ENCODE measurements at places on chromosomes 6 and 20. TPM values are rescaled to one million over a fixed set of nuclear protein-coding genes. Genes with fewer than 3 reads are reported as not detected.

Gene LRRC1
- 10.1 TPM for total RNA-seq

GRCh38 chr6:20153194-20153593, 59.1 kb downstream of the MBOAT1 start:
- DNase-seq, result no peak

GRCh38 chr20:59159493-59160376, 3.9 kb upstream of the ZNF831 start:
- DNase-seq, result no peak

GRCh38 chr20:63495741-63496595, 2.9 kb downstream of the EEF1A2 start:
- no peak for DNase-seq

Gene PPIL6
- total RNA-seq, result 2.9 TPM

Gene RIPOR2
- 29.2 TPM for total RNA-seq

DNA sequence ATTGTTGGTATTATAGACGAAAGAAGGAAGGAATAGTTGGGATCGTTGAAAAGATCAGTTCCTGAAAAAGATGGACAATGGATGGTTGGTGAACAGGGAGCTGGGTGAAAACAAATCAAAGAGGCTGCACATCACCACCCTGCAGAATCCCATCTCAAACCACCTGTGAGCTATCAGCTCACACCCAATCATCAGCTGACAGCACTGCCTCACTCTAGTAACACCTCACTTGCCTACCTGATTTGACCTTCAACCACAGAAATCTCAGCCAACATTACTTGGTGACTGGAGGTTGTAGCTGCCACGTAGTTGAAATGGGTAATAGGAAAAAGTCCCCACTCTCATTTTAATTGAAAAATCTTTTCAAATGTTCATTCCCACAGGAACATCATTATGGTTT, 101.8 kb upstream of the DST start:
- DNase-seq, result no peak

Gene BTN1A1
- total RNA-seq, result not detected

Gene PRICKLE4
- total RNA-seq, result 3.3 TPM

Gene ARID1B
- 131 TPM for total RNA-seq

Gene RAD21L1
- not detected for total RNA-seq

DNA sequence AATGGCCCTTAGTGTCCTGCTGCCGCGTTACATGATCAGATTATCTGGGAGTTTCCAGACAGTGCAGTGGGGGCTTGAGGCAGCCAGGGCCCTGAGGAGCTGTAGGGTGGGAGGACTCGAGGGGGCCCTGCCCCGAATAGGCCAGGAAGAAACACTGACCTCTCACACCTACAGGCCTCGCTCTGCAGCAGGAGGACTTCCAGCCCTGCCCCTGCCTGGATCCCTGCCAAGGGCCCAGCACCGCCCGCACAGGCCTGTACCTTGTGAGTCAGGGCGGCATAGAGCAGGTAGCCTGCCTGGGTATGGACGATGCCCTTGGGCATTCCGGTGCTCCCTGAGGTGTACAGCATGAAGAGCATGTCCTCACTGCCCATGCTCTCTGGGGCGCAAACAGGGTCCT, 30.1 kb upstream of the APMAP start:
- peak; percentile 83 for DNase-seq

Gene ADTRP
- total RNA-seq, result 2.9 TPM

DNA sequence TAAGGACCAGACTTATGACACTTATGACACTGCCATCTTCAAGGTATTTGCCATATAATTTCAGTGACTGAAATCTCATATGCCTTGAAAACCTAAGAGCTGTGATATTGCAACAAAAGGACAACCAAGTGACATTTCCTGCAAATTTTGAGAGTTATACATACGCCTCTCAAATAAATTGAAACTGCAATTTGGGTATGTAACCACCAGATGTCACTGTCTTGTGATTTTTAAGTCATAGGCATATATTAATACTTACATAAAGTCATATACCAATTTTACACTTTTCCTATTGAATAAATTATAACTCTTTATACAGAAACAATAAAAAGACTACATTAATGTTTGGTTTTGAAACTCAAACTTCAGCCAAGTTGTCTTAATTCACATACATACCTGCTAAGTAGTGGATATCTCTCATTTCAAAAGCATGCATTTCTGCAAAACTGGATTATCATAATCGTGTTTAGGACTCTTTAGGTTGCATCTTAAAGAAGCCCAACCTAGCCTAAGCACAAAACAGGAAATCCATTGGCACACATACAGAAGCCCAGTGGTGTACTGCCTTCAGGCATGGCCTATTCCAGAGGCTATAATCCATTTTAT, 180.2 kb downstream of the PACRG start:
- no peak for DNase-seq

DNA sequence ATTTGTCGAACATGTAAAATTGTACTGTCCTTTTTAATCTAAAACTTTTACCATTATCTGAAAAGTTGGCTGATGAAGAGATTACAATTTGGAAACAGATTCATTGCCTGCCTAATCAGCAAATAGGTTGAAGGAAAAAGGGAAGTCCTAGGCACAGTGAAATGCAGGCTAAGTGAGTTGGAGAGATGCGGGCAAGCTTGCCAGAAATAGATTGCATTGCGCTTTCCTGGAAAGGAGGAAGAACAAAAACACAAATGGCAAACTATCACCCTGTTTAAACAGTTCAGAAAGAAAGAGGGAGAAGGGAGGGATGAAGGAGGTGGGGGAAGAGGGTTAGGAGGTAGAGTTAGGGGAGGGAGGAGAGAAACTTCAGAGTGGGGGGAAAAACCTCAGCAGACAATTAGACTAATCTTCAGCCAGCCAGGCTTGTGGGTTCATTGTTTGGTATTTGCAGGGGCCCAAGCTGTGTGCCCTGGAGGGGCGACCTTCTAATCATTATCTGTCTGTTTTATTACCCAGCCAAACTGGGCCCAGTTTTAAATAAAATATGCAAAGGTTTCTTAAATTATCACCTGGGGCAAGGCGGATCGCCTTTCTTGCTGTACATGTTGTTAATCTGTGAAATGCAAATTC, 465.2 kb downstream of the TFAP2B start:
- no peak for DNase-seq

Gene GHRH
- total RNA-seq, result not detected

DNA sequence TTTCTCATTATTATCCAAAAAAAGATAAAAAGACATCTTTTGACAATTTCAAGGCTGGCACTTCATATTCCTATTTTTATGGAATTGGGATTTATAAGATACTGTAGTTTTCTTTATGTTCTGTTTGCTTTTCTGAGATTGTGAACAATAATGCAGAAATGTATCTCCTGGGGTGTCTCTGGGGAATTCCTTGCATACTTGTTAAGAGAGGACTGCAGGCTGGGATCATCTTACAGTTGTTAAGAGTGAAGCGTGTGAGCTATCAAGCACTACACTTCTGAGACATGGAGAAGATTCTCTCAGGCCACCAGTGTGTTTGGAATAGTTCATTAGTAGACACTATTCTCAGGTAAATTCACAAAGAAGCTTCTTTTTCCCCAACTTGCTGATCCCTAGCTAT, 963.3 kb upstream of the GJE1 start:
- DNase-seq, result no peak

Gene TSPYL4
- 15.2 TPM for total RNA-seq

GRCh38 chr20:62677678-62678077, 31.0 kb upstream of the NTSR1 start:
- no peak for DNase-seq

- no peak for DNase-seq
These were observed 1.7 kb upstream of the PLA2G7 start for GRCh38 chr6:46736906-46737305.

GRCh38 chr6:149593408-149593807, 27.2 kb downstream of the GINM1 start:
- no peak for DNase-seq

Gene APCDD1L
- not detected for total RNA-seq

GRCh38 chr20:48791014-48791413, 36.8 kb downstream of the PREX1 start:
- DNase-seq, result no peak

GRCh38 chr20:3543901-3544507, 73.2 kb downstream of the ATRN start:
- peak; percentile 47 for DNase-seq

- DNase-seq, result no peak
These were observed 89.4 kb upstream of the TNFAIP3 start for GRCh38 chr6:137777687-137778075.

Gene PTGIS
- 41.0 TPM for total RNA-seq

- no peak for DNase-seq
These were observed 22.0 kb downstream of the KIF13A start for GRCh38 chr6:17965397-17965796.

- DNase-seq, result no peak
These were observed 6.9 kb downstream of the RIMS4 start for GRCh38 chr20:44803383-44803941.

GRCh38 chr20:57667388-57667787, 42.4 kb downstream of the PMEPA1 start:
- no peak for DNase-seq

DNA sequence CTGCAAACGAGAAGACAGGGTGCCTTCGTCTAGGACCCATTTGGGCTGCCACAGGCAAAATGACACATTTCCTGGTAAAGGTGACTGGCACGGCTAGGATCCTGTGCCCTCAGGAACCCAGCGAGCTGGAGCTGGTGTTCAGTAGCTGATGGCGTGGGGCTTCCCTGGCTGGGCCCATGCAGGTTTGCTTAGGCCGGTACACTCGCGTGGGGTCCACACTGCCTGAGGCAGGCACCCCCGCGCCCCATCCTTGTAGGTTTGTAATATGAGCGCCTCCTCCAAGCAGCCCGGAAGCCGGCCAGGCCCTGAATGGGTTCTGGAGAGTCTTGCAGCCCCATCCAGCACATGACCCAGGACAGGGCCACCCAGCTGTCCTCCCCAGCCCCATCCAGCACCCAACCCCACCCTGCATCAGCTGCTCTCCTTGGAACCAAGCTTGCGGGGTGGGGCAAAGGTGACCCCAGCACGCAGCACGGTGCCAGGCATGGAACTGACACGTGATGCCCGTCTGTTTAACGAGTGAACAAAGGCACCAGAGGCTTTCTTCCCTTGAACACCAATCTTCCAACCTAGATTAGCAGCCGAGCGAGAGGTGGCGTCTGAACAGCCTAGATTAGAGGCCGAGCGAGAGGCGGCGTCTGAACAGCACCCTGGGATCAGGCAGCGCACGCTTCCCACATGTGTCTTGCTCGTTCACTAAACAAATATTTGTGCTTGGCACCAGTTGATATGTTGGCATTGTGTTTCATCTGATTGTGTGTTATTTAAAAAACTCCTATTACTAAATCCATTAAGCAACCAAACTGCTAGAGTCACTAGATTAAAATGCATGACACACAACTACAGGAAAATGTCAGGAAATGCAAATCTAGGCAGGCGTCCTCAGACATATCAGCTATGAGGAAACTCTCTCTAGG, 112.1 kb downstream of the DLL1 start:
- no peak for DNase-seq

Gene MTFR2
- 2.7 TPM for total RNA-seq

GRCh38 chr6:114061741-114062140, 90.8 kb upstream of the HDAC2 start:
- DNase-seq, result no peak

DNA sequence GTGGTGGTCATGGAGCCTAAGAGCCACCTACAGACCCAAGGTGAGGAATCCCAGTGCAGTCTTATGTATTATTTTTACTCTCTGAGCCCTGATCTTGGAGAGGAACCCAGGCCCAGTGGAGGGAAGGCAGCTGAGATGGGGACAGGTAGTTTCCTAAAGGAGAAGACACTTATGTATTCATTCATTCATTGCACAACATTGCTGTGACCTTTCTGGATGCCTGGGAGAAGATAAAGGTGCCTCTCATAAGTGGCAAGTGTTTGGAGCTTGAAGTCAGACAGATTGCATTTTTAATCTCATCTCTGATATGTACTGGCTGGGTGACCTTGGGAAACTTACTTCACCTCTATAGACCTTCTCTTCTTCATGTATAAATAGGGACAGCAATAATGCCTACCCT, 111.1 kb downstream of the CEBPB start:
- no peak for DNase-seq

GRCh38 chr6:66361886-66362285, 654.9 kb upstream of the EYS start:
- no peak for DNase-seq

DNA sequence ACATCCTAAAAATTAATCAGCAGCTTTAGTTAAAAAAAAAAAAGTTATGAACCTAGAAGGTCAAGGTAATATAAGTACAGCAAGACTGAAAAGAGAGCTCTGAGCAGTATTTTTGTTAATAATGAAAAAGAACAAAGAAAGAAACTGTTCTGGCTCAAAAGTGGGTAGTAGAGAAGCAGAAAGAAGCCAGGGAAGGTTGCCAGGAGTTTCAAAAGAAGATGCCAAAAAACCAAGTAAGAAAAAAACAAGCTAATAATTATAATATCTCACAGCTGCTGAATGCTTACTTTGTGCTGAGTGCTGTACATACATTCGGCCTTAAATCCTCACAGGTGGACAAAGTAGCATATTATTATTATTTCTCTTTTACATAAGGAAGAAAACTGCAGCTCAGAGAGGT, 31.9 kb downstream of the NRSN1 start:
- DNase-seq, result no peak

Gene CST2
- not detected for total RNA-seq

Gene ABHD16B
- not detected for total RNA-seq

Gene SLC26A8
- not detected for total RNA-seq

GRCh38 chr20:49445176-49445575, 37.3 kb downstream of the KCNB1 start:
- no peak for DNase-seq

GRCh38 chr6:35522660-35523658, 10.3 kb upstream of the TULP1 start:
- peak; percentile 59 for DNase-seq

GRCh38 chr6:21075986-21076385, 517.6 kb upstream of the SOX4 start:
- DNase-seq, result no peak

DNA sequence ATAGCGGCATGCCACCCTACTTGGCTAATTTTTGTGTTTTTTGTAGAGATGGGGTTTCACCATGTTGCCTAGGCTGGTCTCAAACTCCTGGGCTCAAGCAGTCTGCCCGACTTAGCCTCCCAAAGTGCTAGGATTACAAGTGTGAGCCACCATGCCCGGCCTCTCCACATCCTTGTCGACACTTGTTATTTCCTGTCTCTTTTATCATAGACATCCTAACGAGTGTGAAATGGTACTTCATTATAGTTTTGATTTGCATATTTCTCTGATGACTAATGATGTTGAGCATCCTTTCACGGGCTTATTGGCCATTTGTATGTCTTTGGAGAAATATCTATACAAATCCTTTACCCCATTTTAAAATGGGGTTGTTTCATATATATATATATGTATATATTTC, 39.0 kb upstream of the ASXL1 start:
- no peak for DNase-seq

DNA sequence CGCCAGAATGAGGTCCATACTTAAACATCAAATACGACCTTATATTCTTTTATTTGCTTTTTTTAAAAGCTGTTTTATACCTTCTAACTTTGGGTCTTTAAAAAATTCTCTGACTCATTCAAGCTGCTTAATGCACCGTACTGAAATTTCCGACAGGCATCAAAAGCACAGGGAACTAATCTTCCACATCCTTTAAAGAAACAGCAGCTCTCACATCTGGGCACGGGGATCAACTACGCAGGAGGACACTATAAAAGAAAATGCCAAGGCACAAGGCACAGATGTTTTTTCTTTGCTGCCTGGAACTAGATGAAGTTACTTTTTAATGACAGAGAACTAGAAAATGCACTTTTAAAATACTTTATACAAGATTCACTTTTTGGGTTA, 112.4 kb upstream of the ARG1 start:
- DNase-seq, result no peak

Gene SLC2A10
- 26.9 TPM for total RNA-seq

GRCh38 chr20:61839223-61839911, 226.3 kb downstream of the TAF4 start:
- DNase-seq, result no peak

- DNase-seq, result no peak
These were observed 57.3 kb upstream of the SMIM29 start for GRCh38 chr6:34305982-34306708.

Gene CDC40
- 17.8 TPM for total RNA-seq

Measured in breast epithelium (tissue), 4 donors.